ENCODE measurements at places on chromosomes 3 and 15.

DNA sequence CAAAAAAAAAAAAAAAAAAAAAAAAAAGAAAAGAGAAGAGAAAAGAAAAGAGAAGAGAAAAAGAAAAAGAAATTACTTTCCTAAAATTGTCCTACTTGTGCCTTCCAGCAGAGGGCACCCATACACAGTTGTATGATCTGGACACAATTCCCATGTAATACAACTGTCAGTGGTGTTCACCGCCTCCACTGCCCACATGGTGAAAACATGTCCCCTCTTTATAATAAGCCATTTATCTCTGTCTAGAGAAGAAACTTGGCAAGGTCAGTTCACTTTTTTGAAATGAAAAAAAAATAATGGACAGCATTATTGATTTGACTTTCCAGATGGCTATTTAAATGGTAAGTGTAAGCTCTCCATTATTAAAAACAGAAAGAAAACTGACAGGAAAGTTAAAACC is 459.4 kb downstream of the GBE1 start:
- no peak for DNase-seq

DNA sequence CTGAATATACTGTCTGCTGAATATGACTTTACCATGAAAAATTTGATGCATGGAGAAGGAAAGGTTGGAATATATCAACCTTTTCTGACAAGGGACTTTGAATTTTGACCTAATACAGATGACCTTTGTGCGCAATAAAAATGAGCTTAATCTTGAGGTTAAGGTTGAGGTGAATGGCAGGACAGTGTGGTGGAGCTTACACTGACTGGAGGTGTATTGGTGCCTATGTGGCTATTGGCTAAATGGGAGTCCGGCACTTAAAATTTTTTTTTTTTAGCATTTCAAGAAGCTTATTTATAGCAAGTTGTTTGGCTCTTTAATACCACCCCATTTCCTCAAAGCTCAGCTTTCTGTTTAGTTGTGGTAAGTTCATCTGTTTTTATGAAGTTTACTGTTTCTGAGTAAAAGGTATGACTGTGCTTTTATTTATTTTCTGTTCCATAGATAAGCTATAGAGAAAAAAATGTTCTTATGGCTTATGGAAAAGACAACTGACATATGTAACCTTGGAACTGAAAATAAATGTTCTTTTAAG is 15.2 kb downstream of the CDIN1 start:
- DNase-seq, result no peak

DNA sequence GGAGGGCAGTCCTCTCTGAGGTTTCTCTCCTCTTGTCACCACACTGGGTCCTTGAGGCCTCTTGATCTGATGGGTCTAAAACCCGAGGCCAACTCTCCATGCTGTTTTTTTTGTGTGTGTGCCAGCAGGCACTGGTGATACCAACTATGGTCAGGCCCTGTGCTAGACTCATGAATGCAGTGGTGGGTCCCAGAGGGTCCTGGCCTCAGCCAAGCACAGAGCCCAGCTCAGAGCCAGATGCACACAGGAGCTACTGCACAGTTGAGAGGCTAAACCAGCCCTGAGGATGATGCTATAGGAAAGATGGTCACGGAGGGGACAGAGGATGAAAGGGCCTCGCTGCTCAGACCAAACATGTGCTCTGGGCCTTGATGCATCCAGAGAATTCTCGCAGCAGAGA is 33.5 kb downstream of the RAB6B start:
- DNase-seq, result no peak

- DNase-seq, result no peak
Observed at GRCh38 chr3:185713015-185713414, 111.8 kb downstream of the IGF2BP2 start.

- DNase-seq, result no peak
Observed at GRCh38 chr15:71752128-71752527, 58.2 kb upstream of the NR2E3 start.

GRCh38 chr3:180820400-180820799 is 92.1 kb upstream of the FXR1 start:
- DNase-seq, result no peak

DNA sequence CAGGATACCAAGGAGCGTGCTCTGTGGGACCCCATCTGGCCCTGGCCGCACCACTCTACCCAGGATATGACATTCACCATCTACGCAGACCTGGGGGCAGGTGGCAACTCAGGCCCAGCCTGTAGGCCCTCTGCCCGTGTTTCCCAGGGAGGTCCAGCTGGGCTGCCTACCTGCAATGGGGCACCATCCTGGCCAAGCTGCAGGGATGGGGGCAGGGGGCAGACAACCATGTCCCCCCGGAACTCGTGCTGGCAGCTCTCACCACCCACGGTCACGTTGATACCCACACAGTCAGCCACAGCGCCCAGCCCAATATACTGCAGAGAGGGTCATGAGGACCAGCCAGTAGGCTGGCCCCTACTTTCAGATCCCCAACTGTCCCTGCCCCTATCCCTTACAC is 7.9 kb downstream of the MST1R start:
- DNase-seq, result no peak

- no peak for DNase-seq
Observed at GRCh38 chr3:47430606-47431005, 45.1 kb downstream of the SCAP start.

DNA sequence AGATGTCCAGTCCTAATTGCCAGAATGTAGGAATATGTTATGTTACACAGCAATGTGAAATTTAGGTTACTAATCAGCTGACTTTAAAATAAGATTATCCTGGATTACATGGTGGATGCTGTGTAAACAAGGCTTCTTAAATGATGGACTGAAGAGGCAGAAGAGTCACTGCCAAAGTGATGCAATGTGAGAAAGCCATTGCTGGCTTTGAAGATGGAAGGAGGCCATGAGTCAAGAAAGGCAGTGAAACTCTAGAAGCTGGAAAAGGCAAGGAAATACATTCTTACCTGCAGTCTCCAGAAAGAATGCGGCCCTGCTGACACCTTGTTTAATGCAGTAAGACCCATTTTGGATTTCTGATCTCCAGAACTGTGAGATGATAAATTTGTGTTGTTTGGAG is 179.1 kb upstream of the ZPLD1 start:
- DNase-seq, result no peak

Data from esophagus squamous epithelium (tissue), 5 donors.